ENCODE measurements at places on chromosomes 7 and 10.

- no peak for DNase-seq
Measured at GRCh38 chr7:88927-89231, 103.5 kb upstream of the FAM20C start.

DNA sequence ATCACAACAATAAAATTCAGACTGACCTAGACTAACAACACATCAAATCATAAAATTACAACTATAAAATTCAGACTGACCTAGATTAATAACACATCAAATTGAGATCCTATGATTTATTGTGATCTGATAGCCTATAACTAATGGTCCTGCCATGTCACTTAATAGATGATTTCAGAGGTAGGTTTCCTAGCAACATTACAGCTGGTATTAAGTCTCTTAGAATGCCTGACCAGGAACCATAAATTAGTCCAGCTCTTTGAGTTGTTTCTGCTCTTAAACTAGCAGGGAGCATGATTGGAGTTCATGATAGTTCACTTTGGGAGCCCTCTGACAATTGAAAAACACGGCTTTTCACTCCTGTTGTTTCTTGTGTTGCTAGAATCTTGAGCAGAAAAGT lies 318.9 kb downstream of the BMPER start:
- no peak for DNase-seq

DNA sequence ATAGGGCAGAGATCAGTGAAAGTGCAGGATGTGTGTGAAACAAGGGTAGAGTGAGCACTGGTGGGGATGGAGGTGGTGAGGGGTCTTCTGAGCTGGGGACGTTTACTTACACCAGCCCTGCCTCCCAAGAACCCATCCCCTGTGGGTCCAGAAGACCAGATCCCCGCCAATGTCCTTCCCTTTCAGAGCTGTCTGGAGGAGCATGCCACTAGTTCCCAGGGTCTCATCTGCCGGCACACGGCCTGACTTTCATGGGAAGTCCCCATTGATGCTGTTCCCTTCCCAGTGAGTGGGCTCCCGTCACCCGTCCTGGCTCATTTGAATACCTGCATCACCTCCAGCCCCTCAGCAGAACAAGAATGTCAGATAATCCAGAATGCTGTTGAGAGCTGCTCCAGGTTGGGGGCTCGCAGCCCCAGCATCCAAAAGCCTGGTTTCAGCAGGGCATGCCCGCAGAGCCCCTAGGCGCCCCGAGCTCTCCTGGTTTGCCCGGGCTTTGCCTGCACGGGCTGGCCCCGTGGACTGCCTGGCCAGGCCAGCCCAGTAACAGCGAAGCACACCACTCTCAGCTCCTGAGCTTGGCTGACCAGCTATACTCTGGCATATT lies 246.7 kb downstream of the MGMT start:
- no peak for DNase-seq

DNA sequence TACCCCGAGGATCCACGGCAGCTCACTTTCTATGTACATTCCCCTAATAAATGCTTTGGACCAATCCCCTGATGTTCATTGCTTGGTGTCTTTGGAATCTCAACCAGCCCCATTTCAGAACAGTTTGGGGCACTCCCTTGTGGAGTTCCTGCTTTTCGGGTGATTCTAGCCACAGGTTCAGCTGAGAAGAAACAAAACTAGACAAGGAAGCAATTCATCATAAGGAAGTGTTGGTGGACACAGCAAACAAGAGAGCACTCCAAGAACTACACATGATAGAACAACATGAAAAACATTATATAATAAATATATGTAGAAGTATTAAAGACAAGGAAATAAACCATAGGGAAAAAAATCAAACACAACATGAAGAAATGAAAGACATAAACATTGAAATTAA lies 6.0 kb upstream of the CCDC136 start:
- DNase-seq: no peak

DNA sequence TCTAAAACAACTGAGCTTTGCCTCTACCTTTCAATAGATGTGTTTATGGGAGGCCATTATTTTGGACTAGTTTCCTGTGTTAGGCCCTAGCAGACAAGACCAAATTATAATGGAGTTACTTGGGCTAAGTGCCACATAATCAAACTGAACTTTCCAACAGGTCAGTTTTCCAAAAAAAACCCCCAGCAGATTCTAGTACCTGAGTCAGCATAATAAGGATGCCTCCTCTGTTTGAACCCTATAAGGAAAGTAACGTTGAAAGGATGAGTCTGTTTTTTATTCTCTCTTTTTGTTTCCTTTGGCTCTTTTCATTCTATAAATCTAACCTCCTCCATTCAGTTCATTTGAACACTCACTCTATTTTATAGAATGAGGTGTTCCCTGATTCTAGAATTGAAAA lies 148.1 kb upstream of the FAM3C start:
- DNase-seq: no peak

- no peak for DNase-seq
Measured at GRCh38 chr7:100804681-100805431, 22.5 kb downstream of the EPHB4 start.

DNA sequence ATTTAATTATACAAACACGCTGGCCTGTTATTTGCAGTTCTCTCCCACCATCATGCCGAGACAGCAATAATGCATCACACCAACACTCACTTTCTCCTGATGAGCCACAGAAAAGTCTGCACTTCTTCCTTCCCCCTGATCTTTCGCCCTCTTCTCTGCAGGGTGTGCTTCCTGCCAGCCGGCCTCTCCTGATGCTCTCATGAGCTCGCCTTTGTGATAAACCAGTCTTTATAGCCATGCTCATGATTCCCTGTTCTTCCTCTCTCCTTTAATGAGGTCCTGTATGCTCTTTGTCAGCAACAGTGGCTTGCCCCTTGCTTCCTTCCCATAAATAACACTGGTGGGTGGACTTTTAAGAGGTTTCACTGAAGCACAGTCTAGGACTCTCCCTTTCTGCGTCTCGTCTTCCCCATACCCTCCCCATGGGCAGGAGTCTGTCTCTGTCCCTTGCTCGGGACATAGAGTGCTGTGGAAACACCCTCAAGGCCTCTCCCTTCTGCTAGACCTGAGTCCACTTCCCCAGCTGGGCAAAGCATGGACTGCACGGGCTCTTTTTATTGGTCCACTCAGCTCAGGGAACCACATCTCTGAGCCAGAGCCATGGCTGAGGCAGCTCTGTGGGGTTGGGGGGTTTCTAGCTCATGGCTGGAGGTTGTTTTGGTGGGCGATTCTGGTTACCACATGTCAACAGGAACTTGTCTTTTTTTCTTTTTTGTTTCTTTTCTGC lies 133.9 kb downstream of the C10orf105 start:
- DNase-seq: no peak

GRCh38 chr10:102648269-102648888 lies 4.1 kb downstream of the TRIM8 start:
- DNase-seq: no peak

- no peak for DNase-seq
Measured at GRCh38 chr7:36185756-36186155, 32.7 kb downstream of the EEPD1 start.

DNA sequence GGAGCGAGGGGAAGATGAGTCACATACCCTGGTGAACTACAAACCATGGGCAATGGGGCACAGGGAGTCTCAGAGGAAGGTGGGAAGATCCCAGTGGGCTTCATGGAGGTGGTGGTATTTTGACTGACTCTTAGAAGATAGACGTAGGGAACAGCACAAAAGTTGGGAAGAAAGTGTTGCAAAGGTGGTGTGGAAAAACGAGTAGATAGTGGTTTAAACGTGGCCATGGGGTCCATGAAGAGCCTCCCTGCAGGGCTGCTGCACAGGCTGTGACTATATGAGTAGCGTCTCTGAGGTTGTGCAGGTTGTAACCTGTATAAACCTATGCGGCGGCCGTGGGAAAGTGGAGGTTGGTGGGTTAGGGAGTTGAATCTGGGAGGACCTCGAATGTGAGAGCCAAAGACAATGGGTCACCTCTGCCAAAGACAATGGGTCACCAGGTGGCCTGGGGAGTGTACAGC lies 13.8 kb downstream of the LZTS2 start:
- no peak for DNase-seq
